ENCODE measurements at places on chromosomes 1 and 21.

DNA sequence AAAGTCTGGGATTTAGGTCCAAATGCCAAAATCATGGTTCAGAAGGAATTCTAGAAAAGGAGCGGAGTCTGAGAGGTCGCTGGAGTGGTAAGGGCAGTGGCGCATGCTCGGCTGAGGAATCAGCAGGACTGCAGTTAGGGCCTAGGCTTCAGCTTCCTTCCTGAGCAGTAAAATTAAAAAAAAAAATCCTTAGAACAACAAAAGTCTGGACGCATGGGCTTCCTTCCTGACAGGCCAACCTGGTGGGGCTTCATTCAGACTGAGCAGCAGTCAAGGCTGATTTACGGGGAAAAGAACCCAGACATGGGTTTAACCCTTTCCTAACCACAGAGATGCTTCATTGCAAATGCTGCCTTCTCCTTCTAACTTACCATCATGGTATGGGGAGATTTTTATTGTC lies 17.1 kb downstream of the RNF220 start:
- DNase-seq: no peak

DNA sequence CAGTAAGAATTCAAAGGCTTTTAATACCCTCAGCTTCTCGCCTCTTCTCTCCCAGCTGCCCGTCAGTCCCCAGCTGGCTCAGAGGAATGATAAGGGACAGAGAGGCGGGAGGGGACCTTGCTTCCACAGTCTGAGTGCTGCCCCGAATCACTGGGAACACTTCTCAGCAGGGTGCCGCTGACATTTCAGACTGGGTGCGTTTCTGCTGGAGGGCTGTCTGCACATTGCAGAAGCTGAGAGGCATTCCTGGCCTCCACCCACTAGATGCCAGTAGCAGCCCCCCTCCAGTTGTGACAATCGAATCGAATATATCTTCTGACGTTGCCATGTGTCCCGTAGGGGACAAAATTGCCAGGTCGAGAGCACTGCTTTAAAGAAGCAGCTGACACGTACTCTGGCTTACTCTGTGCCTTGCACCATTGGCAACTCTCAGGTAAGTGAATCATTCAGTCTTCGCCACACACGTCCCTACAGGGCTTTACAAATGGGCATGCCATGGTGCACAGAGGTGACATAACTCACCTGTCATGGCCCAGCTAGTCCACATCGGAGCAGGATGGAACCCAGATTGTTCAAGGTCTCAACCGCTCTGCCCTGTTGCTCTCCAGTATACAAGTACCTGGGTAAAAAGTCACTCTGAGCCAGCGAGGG lies 23.9 kb downstream of the CTNNBIP1 start:
- no peak for DNase-seq

DNA sequence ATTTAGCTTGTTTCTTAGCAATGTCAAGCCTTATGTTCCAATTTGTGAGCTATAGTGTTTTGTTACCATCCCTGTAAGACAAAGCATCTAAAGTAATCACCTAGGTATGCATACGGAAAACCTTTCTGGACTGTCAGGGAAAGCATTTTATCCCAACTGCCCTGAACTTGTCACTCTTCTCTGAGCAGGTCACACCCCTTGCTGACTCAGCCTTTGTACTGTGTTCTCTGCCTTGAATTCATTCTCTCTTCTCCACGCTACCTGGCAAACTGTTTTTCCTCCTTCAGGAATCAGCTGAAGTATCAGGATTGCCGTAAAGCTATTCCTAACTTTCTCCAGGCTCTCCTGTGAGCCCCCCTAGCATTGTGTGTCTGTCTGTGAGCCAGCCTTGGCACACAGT lies 54.2 kb downstream of the PBX1 start:
- no peak for DNase-seq

DNA sequence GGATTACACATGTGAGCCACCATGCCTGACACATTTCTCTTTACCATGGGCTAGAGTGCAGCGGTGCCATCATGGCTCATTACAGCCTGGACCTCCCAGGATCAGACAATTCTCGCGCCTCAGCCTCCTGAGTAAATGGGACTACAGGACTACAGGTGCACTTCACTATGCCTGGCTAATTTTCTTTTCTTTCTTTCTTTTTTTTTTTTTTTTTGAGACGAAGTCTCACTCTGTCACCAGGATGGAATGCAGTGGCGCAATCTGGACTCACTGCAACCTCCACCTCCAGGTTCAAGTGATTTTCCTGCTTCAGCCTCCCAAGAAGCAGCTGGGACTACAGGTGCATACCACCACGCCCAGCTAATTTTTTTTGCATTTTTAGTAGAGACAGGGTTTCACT lies 14.8 kb upstream of the KIF1B start:
- DNase-seq: no peak

GRCh38 chr1:94418664-94419655 lies 771 bp downstream of the ABCD3 start:
- no peak for DNase-seq

DNA sequence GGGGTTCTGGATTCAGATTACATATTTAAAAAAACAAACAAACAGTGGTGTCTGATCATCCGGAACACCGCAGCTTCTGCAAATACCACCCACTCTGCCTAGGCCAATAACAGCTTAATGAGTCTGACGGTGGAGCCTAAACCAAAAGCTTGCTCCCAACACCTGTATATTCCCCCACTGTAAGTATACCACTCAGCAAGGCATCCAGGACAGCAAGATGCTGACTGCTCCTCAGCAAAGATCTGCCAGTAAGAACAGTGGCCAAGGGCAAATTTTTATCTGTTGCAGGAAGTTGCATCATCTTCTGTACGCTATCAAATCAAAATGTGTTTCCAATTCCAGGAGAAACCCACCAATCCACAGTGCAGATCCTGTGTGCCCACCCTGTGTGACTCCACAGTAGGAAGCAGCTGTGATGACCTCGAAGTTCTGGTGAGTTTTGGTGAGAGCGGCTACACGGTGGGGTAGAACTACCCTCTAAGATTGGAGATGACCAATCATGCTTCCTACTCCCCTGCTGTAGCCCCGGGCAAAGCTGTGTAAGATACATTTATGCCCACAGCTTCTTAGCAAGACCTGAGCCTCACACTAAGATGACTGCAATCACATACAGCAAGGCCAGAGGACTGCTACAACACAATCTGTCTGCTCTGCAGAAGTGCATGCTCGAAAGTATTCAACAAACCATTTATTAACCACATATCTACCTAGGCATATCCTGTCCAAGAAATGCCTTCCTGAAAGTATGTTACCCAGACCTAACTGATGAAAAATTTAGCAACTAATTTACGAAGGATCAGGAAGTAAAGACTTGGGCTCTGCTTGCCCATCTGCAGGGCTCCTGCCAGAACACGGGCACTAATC lies 30.5 kb downstream of the SIPA1L2 start:
- no peak for DNase-seq
